ENCODE measurements at places on chromosomes 3 and 15.

DNA sequence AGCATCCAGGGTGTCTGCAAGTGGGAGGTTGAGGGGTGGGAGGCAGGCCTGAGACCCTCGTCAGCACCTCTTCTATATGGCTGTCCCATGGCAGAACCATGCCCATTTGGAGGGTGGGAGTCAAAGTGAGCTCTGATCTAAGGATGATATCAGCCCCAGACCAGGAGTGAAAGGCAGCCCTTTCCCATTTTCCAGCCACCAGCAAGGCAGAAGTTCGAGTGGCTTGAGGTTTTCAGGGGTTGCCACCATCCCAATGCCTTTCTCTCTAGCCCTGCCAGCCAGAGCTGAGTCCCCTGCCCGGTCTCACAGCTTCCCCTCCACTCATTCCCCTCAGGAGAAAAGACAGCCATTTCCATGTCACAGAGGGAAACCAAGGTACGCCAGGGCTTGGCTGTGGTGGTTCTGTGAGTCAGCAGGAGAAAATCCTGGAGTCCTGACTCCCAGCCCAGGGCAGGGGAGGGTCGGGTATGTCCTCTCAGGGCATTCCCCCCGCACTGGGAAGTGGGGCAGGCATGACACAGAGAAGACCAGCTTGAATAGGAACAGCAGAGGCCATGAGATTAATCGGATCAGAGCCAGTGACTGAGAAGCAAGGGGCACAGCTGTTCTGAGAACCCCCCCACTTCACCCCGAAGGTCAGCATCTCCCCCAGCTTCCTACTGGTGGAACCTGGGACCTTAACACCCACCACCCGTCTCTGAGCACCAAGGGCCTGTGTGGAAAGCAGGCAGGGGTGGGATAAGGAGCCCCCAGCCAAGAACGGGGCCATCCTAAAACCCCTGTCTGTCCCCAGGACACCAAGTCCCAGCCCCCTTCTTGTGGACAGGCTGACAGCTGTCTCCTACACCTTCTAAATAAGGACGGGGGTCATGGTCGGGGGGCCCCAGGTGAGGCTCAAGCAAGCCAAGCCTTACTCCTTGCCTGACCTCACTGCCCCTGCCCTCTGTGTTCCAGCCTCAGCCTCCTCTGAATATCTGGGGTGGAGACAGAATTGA is 965 bp upstream of the SLC38A3 start:
- DNase-seq, result no peak

DNA sequence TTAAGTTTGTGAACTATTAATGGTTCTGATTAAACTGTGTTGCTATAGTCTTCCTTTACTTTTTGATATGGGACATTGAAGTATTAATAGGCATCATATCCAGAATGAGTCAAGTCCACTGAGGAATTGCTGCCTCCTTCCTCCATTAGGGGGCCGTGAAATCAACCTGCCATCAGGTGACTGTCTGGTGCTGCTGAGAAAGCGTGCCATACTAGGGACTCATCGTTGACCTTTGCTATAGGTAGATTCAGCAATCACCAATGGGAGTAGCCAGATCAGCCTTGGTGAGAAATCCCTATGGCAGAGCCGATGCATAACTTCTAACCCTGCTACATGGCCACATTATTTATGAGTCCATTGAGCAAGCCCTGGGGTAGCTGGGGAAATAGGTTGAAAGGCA is 30.1 kb upstream of the SLC28A2 start:
- DNase-seq, result no peak

DNA sequence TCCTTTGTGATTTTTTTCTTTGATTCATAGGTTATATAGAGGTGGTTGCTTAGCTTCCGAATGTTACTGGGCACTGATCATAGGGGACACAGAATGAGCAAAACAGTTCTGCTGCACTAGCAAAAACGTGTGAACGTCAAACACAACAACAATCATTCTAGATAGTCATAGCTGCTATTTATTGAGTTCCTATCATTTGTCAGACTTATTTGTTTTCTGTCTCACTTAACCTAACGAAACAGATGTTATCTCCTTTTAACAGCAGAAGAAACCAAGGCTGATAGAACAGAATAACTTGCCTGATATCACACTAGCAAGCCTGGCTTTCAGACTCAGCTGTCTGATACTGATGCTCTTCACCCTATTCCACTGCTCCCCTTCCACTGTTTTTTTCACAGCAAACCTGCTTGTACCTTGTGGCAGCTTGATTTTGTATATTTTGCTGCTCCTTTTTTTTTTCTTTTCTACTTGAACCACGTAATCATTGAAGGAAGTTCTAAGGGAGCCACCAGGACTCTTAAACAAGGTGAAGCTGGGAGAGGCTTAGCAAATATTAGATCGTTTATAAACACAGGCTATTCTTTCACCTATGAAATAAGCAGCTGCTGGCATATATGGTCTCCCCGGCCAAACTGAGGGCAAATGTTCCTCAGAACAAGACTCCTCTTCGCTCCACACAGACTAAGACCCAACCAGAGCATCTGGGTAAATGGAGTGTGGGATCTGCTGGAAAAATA is 78.8 kb downstream of the MCF2L2 start:
- no peak for DNase-seq

- DNase-seq, result no peak
Observed at GRCh38 chr3:186532598-186533072, 11.5 kb downstream of the CRYGS start.

- DNase-seq, result no peak
Observed at GRCh38 chr3:11717301-11717700, 73.6 kb upstream of the VGLL4 start.

GRCh38 chr3:81920816-81921215 is 159.4 kb upstream of the GBE1 start:
- DNase-seq, result no peak

DNA sequence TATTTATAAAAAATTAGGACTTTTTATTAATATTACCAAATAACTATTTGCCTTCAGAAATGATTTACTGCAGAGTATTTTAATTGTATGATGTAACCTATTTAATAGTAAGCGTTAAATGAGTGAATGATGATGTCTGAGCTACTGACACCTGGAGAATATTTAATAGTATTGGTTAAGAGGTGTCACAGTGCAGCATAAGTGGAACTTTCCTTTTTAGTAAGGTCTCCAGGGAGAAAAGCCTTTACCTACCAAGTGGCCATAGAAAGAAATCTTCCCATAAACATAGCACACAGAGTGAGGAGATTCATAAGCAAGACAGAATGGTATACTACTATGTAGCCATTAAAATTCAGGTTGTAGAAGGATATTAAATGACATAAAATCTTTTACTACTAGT is 441.7 kb downstream of the TBL1XR1 start:
- no peak for DNase-seq

DNA sequence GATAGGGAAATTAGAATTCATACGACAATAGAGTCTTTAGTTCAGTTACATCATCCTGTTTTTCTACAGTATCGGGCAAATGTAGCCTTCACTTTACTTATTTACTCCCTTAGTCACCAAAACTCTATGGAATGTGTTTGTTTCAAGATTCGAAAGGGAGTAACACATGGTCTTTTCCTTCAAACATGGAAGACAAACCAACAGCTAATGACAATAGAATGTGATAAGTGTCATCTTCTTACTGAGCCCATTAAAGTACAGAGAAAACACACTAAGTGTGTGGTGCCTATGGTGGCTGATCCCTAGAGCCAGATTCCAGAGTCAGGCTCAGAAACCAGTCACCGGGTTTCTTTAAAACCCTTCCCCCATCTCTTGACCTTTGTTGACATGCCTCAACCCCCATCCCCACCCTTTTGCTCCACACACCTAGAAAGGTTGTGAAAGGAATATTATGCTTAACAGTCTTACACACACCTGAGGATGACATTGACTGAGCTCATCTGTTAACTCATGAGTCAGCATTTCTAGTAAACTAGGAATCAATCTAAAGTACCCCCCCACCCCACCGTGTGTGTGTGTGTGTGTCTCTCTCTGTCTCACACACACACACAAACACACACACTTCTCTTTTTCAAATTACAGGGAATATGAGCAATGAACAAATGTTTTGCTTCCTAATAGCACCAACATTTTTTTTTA is 549.6 kb upstream of the CCDC54 start:
- DNase-seq, result no peak

GRCh38 chr15:89352476-89352875 is 17.9 kb upstream of the POLG start:
- no peak for DNase-seq
